ENCODE measurements at places on chromosomes 5 and 9. TPM values are rescaled to one million over a fixed set of nuclear protein-coding genes. Genes with fewer than 3 reads are reported as not detected.

DNA sequence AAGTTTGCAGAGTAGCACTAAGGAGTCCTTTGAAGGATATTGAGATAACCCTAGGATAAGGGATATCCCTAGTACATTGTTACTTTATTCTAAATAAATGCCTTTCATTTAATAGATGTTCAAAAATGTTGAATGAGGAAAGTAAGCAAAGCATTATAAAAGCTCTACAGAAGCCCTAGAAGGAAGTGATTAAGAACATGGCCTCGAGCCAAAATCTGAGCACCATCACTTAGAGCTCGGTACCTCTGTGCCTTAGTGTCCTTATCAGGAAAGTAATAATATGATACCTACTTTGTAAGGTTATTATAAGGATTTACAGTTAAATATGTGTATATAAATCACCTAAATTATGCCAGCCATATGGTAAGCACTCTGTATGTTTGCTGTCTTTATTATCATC lies 242.6 kb downstream of the KIAA0825 start:
- DNase-seq = no peak
- H3K27me3 ChIP-seq = no peaks in the 10 kb centered on the region
- no peaks in the 10 kb centered on the region for H3K36me3 ChIP-seq
- H3K4me3 ChIP-seq = no peak overlapping the region
- H3K27ac ChIP-seq = no peak overlapping the region

The NAIP gene
- 8.2 TPM for total RNA-seq

The PDZD2 gene
- total RNA-seq = 0.22 TPM

DNA sequence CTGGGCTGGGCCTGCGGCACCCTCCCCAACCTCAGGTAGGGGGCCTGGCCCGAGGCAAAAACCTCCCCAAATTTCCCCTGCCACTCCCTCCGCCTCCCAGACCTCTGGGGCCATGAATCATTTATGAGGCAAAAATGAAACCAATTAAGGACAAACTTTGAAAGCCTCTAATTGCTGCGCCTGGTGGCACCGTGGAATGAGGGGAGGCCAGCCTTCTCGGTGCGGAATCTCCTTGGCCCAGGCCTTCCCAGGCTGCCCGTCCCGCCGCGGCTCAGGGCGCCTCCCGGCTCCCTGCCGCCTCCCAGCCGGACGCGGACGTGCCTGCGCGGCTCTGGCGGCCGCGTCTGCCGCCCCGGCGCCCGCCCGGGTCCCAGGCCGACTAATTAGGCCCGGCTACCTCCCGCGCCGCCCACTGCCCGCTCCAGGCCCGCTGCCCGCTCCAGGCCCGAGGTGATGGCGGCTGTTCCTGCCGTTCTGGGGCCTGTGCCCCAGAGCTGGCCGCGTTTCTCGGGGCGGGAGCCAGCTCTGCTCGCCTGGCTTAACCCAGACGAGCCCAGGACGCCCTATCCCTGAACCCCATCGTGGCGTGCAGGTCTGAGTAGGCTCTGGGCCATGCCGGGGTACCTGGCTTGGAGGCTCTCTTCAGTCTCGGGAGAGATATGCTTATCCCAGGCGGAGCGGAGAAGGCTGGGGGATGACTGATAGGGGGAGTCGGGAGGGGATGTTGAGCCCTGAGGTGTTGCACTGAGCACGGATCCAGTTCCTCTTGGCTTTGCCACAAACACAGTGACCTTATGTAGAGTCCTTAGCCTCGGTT lies 20.1 kb downstream of the CXXC5 start:
- DNase-seq = peak; percentile 68
- peaks cover 39% of the 10 kb centered on the region for H3K4me1 ChIP-seq
- no peaks in the 10 kb centered on the region for H3K36me3 ChIP-seq
- peak overlapping the region; percentile 80 for H3K27ac ChIP-seq
- no peaks in the 10 kb centered on the region for H3K27me3 ChIP-seq

DNA sequence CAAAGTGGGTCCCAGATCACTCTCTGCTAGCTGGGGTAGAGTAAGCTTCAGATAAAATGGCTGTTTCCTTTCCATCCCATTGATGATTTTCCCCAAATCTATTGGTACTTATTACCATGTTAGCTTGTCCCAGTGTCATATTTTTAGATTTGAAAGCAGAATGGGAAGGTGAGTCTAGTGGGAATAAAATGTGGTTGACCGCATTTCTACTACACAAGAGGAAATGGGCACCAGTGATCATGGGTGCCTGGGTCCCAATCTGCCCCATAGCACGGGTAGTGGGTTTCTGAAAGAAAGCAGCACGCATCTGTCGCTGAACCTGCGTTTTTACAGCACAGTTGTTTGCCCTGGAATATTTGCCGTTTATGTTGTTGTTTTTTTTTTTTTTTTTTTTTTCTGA lies 20.1 kb downstream of the DAPK1 start:
- no peaks in the 10 kb centered on the region for H3K36me3 ChIP-seq
- DNase-seq = no peak
- H3K4me3 ChIP-seq = no peak overlapping the region
- H3K27me3 ChIP-seq = peaks cover 6% of the 10 kb centered on the region

DNA sequence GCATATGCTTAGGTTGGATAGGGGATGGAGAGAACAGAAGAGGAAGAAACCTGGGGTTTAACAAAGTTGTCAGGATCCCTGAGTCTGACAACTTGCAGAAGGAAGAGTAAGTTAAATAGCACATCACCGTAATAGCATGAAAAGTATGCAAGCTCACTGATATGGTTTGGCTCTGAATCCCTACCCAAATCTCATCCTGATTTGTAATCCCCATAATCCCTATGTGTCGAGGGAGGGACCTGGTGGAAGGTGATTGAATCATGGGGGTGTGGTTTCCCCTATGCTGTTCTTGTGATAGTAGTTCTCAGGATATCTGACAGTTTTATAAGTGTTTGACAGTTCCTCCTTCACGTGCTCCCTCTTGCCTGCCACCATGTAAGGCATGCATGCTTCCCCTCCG lies 193.3 kb downstream of the PSAT1 start:
- no peak overlapping the region for H3K27ac ChIP-seq
- H3K36me3 ChIP-seq = no peaks in the 10 kb centered on the region
- no peak overlapping the region for H3K4me3 ChIP-seq
- H3K27me3 ChIP-seq = peaks cover 1% of the 10 kb centered on the region
- no peak for DNase-seq
- no peaks in the 10 kb centered on the region for H3K4me1 ChIP-seq

GRCh38 chr9:15834541-15834940 lies 281.7 kb downstream of the CCDC171 start:
- no peak overlapping the region for H3K4me3 ChIP-seq
- no peak for DNase-seq
- H3K27ac ChIP-seq = no peak overlapping the region
- no peaks in the 10 kb centered on the region for H3K27me3 ChIP-seq
- no peaks in the 10 kb centered on the region for H3K36me3 ChIP-seq

DNA sequence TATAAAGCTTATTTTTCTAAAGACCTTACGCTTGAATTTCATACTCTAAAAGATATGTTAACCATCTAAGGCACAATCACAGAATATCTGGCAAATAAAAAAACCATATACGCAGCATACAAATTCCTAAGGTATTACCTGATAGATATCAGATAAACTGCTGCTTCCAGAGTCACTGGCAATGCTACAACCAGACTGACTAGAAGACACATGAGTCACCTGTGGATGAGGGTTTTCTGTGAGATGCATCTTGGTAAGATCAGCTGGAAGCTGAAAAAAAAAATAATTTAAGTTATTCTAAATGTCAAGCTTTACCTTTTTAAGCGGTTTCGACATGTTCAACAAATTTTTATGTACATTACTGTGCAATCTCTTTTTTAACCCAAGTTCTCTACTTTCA lies 113.8 kb downstream of the RAPGEF6 start:
- no peak for DNase-seq
- H3K27ac ChIP-seq = no peak overlapping the region
- no peak overlapping the region for H3K4me3 ChIP-seq
- peaks cover 25% of the 10 kb centered on the region for H3K36me3 ChIP-seq

- no peaks in the 10 kb centered on the region for H3K27me3 ChIP-seq
- no peaks in the 10 kb centered on the region for H3K36me3 ChIP-seq
- H3K4me3 ChIP-seq = peak overlapping the region; percentile 85
- peaks cover 43% of the 10 kb centered on the region for H3K4me1 ChIP-seq
- DNase-seq = no peak
Observed at GRCh38 chr5:95836544-95836943, 14.0 kb upstream of the GLRX start.

The CARD9 gene
- total RNA-seq = 0.45 TPM

- no peaks in the 10 kb centered on the region for H3K4me1 ChIP-seq
- no peak overlapping the region for H3K27ac ChIP-seq
- no peak for DNase-seq
- no peak overlapping the region for H3K4me3 ChIP-seq
- H3K36me3 ChIP-seq = no peaks in the 10 kb centered on the region
- no peaks in the 10 kb centered on the region for H3K27me3 ChIP-seq
Observed at GRCh38 chr9:135745189-135745588, 43.2 kb downstream of the KCNT1 start.

The ROPN1L gene
- 1.4 TPM for total RNA-seq

- no peaks in the 10 kb centered on the region for H3K4me1 ChIP-seq
- H3K4me3 ChIP-seq = no peak overlapping the region
- no peaks in the 10 kb centered on the region for H3K27me3 ChIP-seq
- no peak overlapping the region for H3K27ac ChIP-seq
- DNase-seq = no peak
Observed at GRCh38 chr5:172910828-172911627, 48.2 kb upstream of the RPL26L1 start.

DNA sequence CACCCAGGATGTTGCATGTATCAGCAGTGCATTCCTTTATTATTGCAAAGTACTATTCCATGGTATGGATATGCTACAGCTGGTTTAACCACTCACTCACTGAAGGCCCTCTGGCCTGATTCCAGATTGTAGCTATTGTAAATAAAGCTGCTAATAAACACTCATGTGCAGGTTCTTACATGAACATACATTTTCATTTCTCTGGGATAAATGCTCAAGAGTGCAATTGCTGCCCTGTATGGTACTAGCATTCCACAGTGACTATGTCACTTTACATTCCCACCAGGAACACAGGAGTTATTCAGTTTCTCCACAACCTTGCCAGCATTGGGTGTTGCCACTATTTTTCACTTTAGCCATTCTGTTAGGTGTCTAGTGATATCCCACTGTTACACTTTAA lies 267.6 kb downstream of the SPOCK1 start:
- no peaks in the 10 kb centered on the region for H3K4me1 ChIP-seq
- no peak overlapping the region for H3K4me3 ChIP-seq
- H3K27me3 ChIP-seq = peaks cover 3% of the 10 kb centered on the region
- no peak overlapping the region for H3K27ac ChIP-seq
- no peaks in the 10 kb centered on the region for H3K36me3 ChIP-seq

GRCh38 chr5:174521449-174521848 lies 202.9 kb upstream of the MSX2 start:
- H3K27ac ChIP-seq = no peak overlapping the region
- H3K27me3 ChIP-seq = no peaks in the 10 kb centered on the region
- DNase-seq = no peak
- no peaks in the 10 kb centered on the region for H3K4me1 ChIP-seq
- no peaks in the 10 kb centered on the region for H3K36me3 ChIP-seq
- no peak overlapping the region for H3K4me3 ChIP-seq

The IL3 gene
- not detected for total RNA-seq
